Stimulated activated CD4-positive, alpha-beta T cell treated with anti-CD3 and anti-CD28 coated beads, TNF-alpha, amount 100 ng/mL, for 1 hour (primary cell): ENCODE measurements at places on chromosomes 5 and 9.

GRCh38 chr5:73607228-73607627 is 18.8 kb upstream of the ARHGEF28 start:
- DNase-seq: no peak

DNA sequence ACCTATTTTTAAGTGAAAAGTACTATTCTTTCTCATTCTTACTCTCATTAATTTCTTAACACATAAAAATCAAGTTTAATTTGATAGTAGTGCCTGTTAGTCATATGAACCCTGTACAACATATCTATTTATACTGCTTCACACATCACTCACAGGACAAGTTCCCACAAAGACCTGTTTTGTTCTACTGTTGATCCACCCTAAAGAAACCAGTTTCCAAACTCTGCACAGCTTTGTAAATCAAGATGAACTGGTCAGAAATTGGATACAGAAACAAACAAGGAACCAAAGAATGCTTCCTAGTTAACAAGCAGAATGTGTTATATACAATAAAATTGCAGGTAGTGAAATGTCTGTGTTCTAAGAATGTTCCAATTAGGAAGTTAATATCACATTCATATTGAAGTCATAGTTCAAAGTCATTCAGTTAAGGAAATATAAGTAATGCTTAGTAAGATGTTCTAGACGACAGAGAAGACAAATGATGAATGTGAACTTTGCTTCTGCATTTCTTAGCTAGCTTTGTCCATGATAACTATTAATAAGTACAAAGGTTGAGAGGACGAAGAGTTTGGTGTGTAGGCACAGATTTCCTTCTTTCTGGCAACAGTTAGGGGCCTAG is 33.4 kb downstream of the C9orf85 start:
- DNase-seq: no peak

DNA sequence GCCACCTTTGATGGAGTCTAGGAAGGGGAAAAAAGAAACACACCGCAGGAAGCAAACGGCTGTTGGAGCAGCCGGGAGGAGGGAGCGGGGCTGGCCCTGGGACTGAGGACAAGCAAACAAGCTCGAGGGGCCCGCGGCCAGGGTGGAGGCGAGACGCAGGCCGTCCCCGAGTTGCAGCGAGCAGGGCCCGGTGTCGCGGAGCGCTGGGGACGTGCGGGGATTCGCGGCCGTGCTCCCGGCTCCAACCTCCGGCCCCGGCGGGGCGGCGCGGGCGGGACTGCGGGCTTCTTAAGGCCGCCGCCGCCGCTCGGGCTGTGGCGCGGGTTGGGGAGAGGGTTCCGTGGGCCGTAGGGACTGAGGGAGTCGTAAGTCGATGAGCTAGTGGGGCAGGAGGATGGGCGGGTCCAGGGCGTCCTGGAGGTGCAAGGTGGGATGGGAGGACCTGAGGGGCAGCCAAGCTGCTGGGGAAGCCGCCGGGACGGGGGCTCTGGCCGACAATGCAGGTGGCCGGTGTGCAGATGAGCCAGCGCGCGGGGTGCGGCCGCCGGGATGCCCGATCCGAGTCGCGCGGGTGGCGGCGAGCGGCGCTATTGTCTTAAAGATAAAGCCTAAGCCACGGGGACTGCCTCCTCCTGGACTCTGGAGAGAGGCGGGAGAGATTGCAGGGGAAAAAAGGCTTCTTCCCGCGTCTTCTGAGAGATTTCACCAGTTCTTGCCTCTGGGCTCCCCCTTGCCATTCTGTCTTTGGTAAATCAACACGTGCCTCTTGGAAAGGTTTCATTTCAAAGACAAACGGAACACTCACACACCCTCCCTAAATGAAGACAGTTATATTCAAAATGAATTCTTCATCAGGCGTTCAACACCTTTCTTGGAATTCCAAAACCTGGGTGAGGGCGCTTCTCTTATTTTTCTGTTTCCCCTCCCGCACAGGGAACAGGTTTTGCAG is 1.6 kb upstream of the HAPLN1 start:
- no peak for DNase-seq

GRCh38 chr5:14164164-14165163 is 21.3 kb downstream of the TRIO start:
- no peak for DNase-seq

DNA sequence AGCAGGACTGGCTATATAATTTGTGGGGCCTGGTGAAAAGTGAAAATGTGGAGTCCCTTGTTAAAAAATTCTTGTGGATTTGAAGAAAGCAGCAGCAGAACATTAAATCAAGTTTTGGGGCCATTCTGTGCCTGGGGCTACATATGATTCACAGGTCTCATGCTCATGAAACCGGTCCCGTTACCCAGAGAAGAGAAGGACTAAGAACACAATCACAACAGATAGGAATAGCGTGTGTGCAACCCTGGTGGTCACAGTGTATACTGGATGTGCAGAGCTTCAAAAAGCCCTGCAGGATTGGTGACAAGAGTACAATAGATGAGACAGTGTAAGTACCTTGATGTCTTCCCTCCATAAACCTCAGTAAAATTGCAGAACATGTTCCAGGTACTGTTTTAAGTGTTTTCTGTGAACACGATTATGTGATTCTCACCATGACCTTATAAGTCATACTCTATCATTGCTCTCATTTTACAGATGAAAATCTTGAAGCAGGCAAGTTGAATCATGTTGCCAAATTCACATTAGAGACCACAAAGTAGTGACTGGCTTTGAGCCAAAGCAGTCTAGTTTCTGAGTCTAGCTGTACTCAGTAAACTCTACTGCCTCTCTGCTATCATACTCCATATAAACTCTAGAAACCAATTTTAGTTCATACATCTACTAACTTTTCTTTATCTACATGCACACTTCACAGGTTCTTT is 636.5 kb downstream of the TAF11L14 start:
- DNase-seq: no peak

DNA sequence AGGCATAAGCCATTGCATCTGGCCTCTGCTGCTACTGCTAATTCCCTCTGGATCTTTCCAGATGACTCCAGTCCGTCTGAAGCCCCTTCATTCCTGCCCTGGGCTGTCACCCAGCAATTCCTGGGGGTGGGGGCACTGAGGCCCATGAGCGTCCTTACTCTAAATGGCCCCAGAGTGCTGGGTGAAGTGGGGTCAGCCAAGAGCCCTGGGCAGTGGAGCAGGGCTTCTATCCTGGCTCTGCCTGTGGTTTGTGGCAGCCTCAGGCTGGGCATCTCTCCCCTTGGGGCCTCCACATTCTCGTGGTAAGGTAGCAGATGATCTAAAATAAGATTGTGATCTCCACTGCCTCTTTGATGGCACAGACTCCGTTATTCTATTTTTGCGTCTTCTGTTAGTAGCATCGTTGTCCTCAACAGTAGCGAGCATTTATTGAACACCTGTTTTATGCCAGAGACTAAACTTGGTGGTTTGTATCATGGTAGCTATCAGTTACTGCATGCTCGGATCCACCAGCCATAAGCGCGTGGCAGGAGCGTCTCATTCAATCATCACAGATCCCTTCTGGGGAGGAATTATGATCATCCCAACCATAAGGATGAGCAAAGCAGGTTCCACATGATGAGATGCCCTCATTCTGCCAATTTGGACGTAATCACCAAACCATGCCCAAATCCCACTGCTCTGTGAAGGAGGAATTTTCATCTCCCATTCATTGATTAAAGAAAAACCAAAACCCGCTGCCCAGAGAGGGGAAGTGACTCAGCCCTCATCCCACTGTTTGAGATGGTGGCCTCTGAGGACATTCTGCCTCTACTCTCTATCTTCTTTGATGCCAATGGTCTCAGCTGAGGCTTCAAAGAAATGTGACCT is 21.9 kb upstream of the DUSP1 start:
- DNase-seq: no peak
